Fibroblast of skin of left biceps (primary cell): ENCODE measurements at places on chromosomes 7 and 10.

DNA sequence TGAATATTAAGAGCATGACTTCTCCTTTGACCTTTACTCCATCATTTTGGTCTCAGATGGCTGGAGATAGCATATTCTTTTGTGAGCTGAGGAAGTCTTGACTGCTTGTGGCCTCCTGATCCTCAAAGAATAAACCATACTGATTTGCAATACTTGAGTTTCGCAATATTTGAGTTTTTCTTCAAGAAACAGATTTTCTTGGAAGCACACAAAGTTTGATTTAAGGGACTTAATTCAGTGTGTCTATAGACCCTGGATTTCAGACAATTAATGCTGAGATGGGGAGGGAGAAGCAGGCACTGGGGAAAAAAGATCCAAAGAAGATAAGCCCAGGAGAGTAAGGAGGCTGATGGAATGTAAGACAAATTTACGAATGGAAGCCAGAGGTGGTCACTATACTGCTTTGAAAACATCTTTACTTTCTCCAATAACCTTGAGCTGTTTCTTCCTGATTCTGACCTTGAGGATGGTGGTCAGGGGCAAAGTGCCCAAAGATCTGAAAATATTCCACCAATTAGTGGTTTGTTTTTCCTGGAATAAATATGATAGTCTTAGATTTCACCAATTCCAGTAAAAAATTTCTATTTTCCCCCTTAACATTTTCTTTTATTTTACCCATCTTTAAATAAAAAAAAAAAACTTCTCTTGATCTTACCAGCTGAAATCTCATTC lies 7.5 kb downstream of the EPDR1 start:
- DNase-seq: no peak

- DNase-seq: no peak
These were observed at the start of gene GJC3 for GRCh38 chr7:99928994-99929729. Gene GJC3, minus strand, starts transcription at chr7:99929620. Its CDS starts 0 bp downstream, at chr7:99929620.

DNA sequence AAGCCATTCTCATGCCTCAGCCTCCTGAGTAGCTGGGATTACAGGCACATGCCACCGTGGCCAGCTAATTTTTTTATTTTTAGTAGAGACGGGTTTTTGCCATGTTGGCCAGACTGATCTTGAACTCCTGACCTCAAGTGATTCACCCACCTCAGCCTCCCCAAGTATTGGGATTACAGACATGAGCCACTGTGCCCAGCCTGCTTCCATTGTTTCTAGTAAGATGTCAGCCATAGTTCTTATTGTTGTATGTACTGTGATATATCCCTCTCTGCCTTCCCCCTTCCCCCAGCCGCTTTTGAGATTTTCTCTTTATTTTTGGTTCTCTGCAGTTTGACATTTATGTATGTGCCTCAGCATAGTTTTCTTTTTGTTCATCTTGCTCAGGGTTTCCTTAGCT lies 87.9 kb upstream of the KLF14 start:
- no peak for DNase-seq

DNA sequence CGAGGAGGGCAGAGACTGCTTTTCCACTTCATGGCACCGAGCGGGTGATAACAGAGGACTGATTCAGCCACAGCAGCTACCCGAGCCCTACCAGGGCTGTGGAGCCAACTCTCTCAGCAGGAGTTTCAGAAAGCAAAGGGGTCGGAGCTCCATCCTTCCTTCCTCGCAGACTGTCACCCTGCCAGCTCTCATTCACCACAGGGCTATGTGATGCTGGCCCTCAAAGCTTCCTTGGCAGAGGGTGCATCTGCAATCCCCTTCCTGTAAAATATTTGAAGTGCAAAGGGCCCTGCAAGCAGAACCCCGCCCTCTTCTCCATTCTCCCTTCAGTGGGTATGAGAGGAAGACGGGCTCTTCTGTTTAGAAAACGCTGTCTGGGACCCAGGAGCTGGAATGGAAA lies 105.3 kb upstream of the LYZL2 start:
- no peak for DNase-seq

DNA sequence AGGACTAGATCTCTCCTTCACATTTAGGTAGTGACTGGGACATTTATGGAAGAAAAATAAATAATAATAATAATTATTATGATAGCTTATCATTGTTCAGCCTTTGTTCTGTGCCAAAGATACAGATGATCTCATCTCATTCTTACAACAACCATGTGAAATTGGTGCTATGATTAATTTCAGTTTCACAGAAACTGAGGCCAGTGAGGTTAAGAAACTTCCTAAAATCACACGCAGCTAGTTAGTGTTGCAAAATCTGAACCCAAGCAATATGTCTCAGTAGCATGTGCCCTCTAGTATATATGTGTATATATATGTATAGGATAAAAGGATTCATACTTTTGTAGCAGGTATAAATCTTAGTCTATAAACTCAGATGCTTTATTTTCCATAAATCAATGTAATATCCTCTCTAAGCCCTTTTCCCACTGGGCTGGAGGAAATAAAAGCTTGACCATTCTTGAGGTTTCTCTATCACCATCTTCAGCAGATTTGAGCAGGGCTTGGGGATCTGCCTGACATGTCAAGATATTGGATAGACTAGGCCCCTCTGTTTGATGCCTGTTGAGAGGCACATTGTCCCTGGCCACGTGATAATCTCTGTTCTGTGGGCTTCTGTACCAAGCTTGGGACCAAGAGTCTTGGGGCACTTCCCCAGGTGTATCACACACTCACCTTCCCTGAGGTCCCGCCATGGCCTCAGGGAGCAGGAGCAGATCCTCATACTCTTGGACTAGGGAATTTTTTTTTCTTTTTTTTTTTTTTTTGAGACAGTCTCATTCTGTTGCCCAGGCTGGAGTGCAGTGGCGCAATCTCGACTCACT lies 172.6 kb upstream of the NRP1 start:
- no peak for DNase-seq

DNA sequence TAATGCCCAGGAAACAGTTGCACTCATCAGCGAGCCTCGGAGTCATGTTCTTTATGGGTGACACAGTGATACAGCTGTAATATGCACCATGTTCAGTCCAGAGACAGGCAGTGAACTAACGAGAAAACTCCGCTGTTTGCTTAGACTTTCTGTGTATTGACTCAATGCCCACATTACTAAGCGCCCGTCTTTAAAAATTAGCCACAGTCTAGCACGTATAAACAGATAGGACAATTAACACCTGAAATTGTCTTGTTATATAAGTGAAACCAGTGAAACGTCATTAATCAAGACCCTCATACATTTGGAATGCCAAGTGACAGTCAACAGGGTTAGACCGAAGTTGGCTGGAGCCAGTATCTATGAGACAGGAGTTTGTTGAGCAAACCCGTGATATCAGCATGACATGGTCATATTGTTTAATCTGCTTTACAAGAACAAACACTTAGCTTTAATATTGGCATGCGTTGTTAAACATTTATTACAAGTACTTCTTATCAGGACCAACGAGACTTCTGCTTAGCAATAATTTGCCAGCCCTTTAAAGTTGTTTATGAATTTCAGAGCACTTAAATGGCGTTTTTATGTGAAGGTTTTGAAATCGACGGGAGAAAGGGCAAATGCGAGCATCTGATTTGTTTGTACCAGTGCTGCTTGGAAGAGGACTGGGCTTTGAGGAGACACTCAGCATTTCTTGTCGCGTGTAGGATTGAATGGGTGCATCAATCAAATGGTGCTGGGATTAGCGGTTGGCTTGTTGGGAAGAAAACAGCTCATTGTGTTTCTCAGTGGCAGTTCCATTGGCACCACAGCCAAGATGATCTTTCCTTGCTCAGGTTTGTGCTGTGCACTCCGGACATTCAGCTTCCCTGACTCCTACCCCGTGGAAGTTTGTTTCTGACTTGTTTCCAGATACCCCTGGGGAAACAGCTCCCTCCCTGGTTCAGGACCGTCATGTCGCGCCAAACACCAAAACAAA lies 56.3 kb downstream of the CAMK1D start:
- no peak for DNase-seq

DNA sequence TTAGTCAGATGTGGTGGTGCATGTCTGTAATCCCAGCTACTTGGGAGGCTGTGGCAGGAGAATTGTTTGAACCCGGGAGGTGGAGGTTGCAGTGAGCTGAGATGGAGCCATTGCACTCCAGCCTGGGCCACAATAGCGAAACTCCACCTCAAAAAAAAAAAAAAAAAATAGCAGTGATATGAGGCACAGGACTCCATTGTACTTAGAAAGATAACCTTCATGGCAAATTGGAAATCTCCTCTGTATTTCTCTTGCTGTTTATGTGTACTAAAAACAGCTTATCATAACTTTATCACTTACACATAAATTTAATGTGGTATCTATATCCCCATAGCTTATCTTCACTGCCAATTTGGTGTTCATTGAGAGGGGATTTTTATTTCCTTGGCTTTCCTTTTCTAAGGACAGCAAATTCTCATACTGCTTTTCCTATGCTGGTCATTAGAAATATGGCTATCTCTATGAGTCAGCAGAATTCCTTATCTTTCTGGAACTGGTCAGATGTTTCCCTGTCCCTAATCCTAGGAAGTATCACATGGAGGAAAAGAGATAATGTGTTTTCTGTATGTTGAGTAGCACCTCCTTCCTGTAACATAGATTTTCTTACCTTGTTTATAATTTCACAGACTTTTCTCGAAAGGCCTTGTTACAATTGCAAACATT lies 40.6 kb upstream of the ZEB1 start:
- DNase-seq: no peak

DNA sequence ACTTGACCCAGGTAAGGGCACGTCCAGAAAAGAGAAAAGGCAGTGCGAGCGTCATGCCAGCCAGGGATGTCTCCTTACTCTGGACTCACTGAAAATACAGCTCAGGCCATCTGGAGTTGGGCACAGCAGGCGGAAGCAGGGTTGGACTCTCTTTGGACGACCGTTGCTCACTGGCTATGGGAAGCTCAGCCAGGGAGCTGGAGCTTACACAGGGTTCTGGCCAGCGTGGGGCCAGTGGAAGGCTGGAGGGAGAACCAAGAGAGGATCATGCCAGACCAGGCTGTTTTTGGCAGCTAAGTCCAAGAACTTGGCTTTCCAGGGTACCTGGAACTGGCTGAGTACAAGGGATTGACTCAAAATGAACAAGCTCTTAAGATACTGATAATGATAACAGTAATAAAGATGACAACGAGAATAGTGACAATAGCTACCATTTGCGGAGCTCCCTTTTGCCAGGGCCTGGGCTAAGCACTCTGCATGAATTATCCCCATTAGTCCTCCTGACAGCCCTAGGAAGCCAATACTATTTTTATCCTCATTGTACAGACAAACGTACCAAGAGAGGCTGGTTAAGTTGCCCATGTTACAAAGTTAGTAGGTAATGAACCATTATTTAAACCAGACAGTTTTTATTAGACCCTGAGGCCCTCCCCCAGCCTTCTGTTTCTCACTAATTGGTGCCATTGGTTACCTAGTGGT lies 177.6 kb downstream of the PTPN20 start:
- DNase-seq: no peak

- no peak for DNase-seq
These were observed 715.3 kb downstream of the NXPH1 start for GRCh38 chr7:9148687-9149086.

GRCh38 chr10:31920538-31920937 lies 8.1 kb downstream of the ARHGAP12 start:
- no peak for DNase-seq

GRCh38 chr10:7788639-7789286 lies 786 bp downstream of the ATP5F1C start:
- DNase-seq: no peak

DNA sequence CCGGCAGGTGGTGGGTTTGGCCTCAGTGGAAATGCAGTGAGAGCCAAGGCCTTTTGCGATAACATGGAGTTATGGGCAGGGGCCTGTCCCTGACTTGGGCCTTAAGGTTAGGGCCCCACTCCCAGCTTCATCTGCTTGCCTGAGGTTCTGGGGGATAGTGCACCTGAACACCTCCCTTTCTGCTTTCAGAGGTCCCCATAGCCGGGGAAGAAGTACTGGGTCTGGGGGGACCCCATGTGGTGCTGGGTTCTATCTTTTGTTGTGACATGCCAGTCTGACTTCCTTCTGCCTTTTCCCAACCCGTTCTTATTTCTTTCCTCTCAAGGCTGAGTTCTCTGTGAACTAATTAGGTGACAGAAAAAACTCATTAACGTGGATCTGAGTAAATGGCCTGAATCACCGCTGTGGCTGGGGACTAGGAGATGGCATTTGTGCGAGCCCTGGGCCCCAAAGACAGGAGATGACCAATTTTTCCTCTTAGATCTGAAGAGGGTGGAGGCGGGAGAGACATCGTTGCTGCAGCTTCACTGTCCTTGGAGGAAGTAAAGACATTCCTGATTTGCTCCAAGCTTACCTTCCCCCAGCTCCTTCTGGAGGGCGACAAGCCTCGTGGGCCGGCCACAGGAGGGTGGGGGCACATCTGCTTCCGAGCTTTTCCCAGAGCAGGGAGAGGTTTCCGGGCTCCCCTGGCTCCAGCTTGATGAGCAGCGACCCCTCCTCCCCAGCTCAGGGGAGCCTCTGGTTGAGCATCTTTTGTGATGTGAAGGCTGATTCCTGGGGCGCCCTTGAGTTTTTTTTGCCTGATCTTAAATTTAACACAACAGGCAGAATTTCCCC lies 2.0 kb downstream of the AGAP3 start:
- no peak for DNase-seq

GRCh38 chr10:94427166-94427565 lies 24.8 kb downstream of the TBC1D12 start:
- no peak for DNase-seq

GRCh38 chr10:31314256-31315150 lies 4.5 kb upstream of the ZEB1 start:
- DNase-seq: no peak

- no peak for DNase-seq
These were observed 317.2 kb upstream of the DGKB start for GRCh38 chr7:15219758-15220157.
